ENCODE measurements at places on chromosomes 12 and 14.

GRCh38 chr12:26036877-26037276 lies 78.4 kb downstream of the RASSF8 start:
- DNase-seq = no peak

GRCh38 chr14:81172881-81173280 lies 47.9 kb downstream of the GTF2A1 start:
- no peak for DNase-seq

DNA sequence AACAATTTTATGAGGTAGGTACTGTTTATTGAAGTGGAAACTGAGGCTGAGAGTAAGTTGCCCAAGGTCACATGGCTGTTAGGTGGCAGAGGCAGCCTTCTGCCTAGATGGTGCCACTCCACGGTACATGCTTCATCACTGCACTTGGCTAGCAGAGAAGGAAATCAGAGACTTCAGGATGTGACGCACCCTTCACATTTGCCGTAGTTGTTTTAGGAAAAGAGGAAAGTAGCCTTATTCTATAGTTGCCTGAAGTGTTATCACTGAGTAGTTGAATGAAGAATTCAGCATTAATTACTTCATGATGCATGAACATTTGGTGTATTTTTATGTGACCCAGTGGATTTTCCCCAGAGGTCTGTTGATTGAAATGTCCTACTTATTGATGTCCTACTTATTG lies 55.7 kb downstream of the ERC1 start:
- no peak for DNase-seq

- DNase-seq = no peak
Observed at GRCh38 chr14:50060871-50061663, 55.3 kb downstream of the VCPKMT start.
